ENCODE measurements at places on chromosomes 1 and 21. TPM values are rescaled to one million over a fixed set of nuclear protein-coding genes. Genes with fewer than 3 reads are reported as not detected.

OR2L8 gene
- total RNA-seq, result 0.74 TPM

LRRC42 gene
- total RNA-seq, result 12.3 TPM

FCRLB gene
- total RNA-seq, result 0.74 TPM

PLA2G2F gene
- total RNA-seq, result not detected

SELENBP1 gene
- total RNA-seq, result 5.7 TPM

SLFNL1 gene
- 0.49 TPM for total RNA-seq

TSACC gene
- not detected for total RNA-seq

ICOSLG gene
- total RNA-seq, result 0.25 TPM

RCSD1 gene
- 3.9 TPM for total RNA-seq
